Amniotic epithelial cell (primary cell): ENCODE measurements at places on chromosomes 2 and 18.

- peak; percentile 34 for DNase-seq
Observed at GRCh38 chr2:120423167-120423943, 77.4 kb downstream of the INHBB start.

GRCh38 chr2:216170076-216170763 lies 61.1 kb downstream of the XRCC5 start:
- DNase-seq, result no peak

- no peak for DNase-seq
Observed at GRCh38 chr2:236712961-236713673, 143.5 kb downstream of the ACKR3 start.

GRCh38 chr2:133204421-133204820 lies 363.8 kb downstream of the NCKAP5 start:
- DNase-seq, result no peak

DNA sequence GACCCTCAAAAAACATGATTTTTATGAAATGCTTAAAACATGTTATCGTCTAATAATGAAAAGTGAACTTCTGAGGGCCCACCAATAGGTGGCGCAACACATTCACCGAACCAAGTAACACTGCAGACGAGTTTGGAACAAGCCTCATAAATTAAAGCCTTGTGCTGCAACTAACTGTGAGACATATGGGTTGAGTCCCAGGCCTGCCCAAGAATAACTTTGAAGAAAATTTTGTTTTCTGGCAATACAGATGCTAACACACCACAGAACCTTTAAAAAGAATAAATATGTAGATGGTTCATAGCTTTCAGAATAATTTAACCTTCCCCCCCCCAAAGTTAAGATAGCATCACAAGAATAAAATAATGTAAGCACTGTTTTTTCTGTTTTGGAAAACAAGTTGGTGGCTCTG lies 285.9 kb downstream of the RNF144A start:
- DNase-seq, result peak; percentile 72

GRCh38 chr18:32548688-32549087 lies 78.0 kb upstream of the GAREM1 start:
- no peak for DNase-seq

DNA sequence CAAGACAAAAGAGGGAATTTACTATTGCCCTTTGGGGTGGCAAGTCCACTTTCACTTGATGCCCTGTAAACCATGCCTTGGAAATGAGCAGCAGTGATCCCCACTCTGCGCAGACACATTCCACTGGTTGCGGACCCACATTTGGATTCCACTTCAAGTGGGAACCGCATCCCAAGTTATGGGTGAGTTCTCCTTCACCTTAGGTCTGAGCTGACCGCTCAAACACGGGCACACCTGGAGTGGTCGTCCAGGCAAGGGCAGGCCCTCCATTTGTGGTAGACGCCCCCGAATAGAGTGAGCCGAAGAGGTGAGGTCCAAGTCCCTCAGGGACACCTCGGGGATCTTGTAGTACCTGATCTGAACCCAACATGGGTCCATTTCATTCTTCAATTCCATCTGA lies 9.8 kb upstream of the AGXT start:
- DNase-seq, result no peak

DNA sequence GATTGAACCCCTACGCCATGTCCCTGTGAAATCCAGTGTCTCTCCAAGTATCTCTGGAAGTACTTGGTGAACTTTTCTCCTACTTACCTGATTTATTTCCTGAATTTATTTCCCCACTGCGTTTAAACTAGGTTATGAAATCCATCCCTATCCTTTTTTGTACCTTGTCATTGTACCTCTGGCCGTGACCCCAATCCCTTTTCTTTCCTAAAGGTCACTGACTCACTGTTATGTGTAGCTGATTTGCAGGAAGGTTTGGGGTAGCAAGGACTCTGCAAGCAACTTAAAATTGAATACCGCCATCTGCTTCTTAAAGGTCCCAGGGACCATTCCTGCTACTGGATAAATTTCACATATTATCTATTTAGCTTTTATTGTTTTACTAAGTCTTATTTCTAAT lies 4.6 kb upstream of the ENOSF1 start:
- DNase-seq, result no peak

DNA sequence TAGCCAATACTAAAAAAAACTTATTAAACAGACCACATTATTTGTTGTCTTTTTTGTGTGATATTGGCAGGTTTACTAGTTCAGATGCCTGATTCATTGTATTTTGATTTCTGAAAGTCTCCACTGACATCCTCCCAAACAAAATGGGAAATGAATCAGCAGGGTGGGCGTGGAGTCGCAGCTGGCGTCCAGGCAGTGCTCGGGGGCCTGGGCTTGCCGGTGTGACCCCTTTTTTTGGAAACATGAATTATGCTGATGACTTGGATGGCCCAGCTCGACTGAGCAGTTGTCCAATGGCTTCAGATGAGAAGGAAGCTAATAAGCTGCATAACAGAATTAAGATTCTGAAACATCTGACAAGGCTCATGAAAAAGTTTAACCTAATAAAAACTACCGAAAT lies 1.7 kb upstream of the KCNG2 start:
- no peak for DNase-seq

DNA sequence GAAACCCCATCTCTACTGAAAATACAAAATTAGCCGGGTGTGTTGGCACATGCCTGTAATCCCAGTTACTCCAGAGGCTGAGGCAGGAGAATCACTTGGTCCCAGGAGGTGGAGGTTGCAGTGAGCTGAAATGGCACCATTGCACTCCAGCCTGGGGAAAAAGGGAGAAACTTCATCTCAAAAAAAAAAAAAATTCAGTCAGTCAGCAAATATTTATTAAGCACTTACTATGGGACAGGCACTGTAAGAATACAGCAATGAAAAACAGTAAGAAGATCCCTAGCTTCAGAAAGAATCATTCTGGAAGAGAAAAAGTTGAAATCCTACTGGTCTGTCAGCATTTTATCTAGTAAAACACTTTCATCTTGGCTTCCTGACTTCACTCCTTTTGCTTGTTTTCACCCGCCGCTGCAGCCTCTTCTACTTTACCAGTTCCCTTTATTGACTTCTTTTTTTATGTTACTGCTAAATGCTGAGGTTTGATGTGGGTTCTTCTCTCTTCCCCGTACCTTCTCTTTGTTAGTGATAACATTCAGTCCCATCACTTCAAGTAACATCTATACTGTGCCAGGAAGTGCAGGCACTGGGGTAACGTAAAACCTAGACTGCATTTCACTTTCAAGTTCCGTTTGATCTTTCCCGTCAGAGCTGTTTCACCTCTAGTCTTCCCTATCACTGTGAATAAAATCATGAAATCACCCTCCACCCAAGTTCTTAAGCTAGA lies 10.8 kb upstream of the TAF4B start:
- DNase-seq, result no peak

DNA sequence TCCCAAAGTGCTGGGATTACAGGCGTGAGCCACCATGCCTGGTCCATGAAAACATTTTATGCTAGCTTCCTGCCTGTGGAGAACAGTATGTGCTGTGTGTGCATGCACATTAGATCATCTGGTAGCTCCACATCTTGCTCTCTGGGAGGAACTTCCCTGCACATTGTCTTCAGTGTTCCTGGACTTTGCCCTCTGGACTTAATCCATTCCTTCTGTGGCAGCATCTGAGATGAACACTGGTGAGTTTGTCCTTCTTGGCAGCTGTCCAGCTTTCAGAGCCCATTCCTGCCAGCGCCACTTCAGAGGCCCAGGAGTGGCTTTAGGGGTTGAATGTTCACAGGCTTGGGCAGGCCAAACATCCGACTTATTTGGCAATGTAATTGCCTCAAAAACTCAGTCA lies 65.2 kb downstream of the POU3F3 start:
- no peak for DNase-seq

GRCh38 chr2:59900728-59901452 lies 652.6 kb downstream of the BCL11A start:
- no peak for DNase-seq

DNA sequence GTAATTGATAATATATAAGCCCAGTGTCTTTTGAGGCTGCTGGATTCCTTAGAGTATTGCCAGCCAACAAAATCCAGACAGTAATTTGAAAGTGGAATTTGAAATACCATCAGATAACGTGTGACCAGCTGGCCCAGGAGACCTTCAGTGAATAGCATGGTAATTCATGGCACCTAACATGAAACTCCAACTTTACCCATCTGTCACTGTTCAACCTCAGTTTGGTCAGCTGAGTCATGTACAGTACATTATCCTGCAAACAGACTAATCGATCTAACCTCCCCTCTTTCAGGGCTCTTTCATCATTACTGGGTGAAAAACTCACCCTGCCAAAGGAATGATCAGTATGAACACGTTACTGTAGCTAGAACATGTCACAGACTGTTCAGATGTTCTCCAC lies 230.6 kb downstream of the DOK6 start:
- no peak for DNase-seq

- DNase-seq, result no peak
Observed at GRCh38 chr2:98822301-98823164, 91.6 kb upstream of the MGAT4A start.

- no peak for DNase-seq
Observed at GRCh38 chr2:197024206-197024605, 97.7 kb upstream of the PGAP1 start.

GRCh38 chr2:26190369-26190768 lies 17.5 kb downstream of the GAREM2 start:
- no peak for DNase-seq

DNA sequence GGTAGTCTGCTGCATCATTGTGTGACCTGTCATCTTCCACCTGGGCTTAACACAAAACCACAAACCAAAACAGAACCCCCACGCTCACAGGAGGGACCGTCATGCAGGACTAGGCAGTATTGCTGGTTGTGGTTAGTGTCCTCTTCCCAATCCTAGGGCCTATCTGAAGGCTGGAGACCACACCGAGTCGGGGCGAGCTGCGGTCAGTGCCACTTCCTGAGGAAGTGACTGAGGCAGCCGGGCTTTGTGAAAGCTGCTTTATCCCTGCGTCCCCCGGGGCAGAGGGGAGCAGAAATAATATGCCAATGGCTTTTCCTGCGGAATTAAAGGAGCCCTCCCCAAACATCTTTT lies 22.9 kb downstream of the ZNF532 start:
- peak; percentile 80 for DNase-seq

GRCh38 chr18:74567822-74568221 lies 29.8 kb upstream of the ZNF407 start:
- DNase-seq, result no peak

GRCh38 chr2:163771596-163771995 lies 35.8 kb upstream of the FIGN start:
- no peak for DNase-seq

DNA sequence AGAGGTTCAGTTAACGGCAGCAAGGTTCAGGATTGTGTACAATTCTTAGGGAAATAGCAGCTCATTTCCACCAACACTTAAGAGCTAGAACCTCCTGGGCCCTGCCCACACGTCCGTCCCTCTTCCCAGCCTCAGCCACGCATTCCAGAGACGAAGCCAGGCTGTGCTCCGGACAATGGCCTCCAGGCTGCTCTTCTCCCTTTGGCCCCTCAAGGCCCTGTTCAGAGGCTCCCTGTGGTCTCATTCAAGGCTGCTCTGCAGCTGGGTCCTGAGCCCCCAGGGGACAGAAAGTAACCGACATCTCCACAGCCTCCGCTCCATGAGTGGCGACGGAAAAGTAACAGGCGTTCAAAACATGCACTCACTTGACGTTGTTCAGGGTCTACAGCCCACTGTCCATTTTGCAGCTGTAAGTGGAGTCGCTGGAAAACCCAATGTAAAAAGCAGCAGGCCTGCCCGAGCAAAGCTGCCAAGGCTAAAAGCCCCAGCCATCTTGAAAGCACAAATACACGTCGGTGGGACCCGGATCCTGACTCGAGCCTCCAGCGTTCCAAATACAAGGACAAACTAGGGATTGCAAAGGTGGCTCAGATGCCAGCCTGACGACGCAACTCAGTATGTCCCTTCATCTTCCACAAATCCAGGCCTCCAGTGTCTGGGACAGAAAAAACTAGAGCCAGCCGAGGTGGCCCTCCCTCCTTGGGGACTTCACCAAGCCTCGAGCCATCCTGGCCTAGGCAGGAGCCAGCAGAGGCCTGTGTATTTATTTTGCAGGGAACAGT lies 76.9 kb downstream of the NDUFA10 start:
- DNase-seq, result no peak

GRCh38 chr2:101698014-101698843 lies 722 bp downstream of the MAP4K4 start:
- peak; percentile 24 for DNase-seq

DNA sequence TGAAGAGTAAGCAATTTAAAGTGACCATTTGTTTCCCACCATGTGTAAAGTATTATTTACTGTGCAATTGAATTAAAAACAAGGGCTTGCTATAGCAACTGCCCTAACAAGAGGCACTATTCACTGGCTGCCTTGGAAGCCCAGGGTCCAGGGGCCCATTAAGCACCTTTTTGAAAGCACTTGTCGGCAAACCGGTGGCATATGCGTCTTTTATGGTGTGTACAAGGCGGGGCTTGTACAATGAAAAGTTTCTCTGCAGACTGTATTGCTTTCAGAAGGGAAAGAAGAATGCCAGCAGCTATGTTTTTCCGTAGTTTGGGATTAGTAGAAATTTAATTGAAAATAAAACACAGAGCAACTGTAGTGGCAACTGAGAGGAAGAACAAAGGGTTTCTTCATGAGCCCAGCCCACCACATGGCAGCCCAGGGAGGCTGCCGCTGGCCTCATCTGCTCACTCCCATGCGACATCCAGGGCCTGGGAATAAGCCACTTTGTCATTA lies 279.5 kb upstream of the PARD3B start:
- DNase-seq, result no peak
